ENCODE measurements at places on chromosomes 7 and 10.

GRCh38 chr7:107049971-107050532, 5.5 kb downstream of the PRKAR2B start:
- DNase-seq: no peak

DNA sequence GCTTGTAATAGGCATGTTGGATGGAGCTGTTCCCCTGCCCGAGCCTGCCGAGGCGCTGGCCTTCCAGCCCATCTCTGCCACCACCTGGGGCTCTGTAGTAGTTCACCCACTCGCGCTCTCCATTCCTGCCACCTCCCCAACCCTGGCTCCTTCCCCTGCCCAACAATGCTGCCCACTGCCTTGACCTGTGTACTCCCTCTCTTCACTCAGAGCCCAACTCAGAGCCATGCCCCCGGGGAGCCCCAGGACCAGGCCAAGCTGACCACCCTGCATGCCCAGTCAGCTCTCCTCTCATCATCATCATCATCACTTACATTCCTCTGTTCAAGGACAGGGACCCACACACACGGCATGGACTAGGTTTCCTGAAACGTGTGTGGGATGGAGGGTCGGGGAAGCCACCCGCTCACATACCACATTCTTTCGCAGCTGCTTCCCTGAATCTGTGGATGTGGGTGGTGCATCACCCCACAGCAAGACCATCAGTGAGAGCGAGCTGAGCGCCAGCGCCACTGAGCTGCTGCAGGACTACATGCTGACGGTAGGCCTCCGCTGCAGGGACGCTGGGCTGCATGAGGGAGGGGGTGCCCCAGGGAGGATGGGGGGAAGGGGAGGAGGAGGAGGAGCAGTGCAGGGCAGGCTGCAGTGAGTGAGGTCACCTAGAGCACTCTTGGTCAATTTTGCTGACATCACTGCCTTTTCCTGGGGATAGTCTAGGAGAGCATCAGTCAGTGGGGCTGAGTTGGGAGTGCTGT, 15.6 kb downstream of the NACAD start:
- no peak for DNase-seq

GRCh38 chr10:13739183-13739582, 152.4 kb downstream of the PRPF18 start:
- no peak for DNase-seq

- no peak for DNase-seq
Observed at GRCh38 chr7:32476816-32477648, 13.1 kb downstream of the LSM5 start.

- no peak for DNase-seq
Observed at GRCh38 chr7:42189535-42189934, 47.5 kb downstream of the GLI3 start.

- no peak for DNase-seq
Observed at GRCh38 chr7:73995330-73995729, 32.6 kb upstream of the ELN start.

DNA sequence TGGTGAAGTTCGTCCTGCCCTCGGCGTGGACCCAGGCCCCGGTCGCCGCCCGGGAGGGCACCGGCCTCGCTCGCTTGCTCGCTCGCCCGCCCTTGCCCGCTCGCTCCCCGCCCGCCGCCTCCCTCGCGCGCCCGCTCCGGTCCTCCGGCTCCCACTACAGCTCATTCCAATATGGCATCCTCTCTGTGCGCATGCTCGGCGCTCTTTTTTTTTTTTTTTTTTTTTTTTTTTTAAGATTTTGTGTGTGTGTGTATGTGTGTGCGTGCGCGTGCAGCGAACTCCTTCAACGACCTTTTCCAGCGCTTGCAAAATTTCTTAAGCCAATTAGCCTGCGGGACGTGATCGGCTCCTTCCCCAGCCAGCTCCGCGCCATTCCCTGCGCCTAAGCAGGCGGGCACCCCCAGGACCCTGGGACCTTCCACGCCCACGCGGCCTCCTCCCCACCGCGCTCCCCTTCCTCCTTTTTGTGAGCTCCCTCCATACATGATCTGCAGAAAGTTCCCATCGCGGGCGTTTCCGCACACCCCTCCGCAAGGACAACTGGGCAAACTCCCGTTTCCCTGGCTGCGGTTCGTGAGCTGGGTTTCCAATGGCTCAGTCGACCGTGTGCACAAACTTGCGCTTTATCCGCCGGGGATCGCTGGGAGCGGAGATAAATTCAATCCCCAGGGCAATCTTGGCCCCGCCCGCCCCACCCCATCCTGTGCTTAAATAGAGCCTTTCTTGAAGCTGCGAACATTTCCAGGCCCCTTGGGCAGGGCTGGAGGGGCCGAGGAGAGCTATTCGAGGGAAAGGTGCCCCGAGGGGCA, at the start of gene SFMBT2:
SFMBT2 (minus strand) TSS at position 173 of the 809 bp plus-strand sequence. CDS start 29,136 bp downstream, outside the sequence.
- DNase-seq: peak; percentile 85

DNA sequence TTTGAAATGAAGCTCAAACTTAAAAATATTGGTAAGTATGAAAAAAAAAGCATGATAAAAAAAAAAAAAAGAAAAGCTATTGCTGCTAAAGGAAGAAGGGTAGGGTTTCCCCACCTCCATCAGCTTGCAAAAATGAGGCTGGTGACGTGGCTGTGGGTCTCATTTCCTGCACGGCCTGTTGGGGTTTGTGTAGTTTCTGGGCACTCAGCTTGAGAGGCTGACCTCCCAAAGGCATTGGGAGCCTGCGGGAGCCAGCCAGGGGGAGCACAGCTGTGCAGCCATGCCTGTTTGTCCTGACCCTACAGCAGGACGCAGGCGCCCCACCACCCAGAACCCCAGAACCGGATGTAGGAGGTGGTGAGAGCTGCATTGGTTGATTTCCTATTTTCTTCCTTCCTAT, 48.8 kb upstream of the CARD11 start:
- peak; percentile 83 for DNase-seq

DNA sequence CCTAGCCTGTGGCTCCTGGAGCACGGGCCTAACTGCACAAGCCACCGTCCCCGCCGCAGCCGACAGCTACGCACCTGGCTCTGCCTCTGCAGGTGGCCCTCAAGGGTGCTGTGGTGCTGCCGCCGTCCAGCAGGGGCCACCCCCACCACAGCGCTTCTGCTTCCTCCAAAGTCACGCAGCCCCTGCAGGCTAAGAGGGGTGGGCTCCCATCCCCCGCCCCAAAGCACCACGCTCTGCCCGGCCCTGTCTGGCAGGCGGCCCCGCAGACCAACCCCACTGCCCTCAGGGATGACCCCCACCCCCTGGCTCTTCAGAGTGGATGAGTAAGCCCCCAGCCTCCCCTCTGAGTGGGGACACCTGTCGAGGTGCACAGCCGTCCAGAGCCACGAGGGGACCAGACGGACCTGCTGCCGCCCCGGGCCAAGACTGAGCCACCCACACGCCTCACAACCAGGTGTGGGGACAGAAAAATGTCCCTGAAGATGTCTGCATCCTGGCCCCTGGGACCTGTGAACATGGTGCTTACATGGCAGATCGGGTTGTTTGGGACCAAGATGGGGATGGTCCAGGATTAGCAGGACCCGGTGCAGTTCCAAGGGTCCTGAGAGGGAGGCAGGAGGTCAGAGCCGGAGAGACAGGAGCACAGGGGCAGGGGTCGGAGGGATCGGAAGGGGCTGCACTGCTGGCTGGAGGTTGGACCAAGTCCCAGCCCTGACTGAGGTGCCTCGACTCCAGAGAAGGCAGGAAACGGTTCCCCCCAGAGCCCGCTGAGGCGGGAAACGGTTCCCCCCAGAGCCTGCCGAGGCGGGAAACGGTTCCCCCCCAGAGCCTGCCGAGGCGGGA, 9.0 kb upstream of the ADAP1 start:
- no peak for DNase-seq

DNA sequence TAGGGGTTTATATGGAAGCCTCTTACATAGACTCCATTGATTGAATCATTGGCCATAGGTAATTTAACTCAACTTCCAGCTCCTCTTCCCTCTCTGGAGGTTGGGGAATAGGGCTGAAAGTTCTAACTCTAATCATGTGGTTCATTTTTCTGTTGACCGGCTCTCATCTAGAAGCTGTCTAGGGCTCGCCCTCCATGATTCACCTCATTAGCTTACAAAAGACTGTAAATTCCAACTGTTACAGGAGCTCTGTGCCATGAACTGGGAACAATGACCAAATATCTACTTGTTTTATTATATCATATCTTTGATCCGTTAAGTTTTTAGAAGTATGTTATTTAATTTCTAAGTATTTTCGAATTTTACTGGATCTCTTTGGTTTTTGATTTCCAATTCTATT, 263.0 kb downstream of the TCF7L2 start:
- DNase-seq: no peak

- no peak for DNase-seq
Observed at GRCh38 chr10:74928742-74929191, 102.4 kb downstream of the KAT6B start.

GRCh38 chr7:100247152-100247757, 27.5 kb downstream of the PVRIG start:
- no peak for DNase-seq

GRCh38 chr10:45592926-45593325, 79.6 kb downstream of the ZFAND4 start:
- DNase-seq: no peak

DNA sequence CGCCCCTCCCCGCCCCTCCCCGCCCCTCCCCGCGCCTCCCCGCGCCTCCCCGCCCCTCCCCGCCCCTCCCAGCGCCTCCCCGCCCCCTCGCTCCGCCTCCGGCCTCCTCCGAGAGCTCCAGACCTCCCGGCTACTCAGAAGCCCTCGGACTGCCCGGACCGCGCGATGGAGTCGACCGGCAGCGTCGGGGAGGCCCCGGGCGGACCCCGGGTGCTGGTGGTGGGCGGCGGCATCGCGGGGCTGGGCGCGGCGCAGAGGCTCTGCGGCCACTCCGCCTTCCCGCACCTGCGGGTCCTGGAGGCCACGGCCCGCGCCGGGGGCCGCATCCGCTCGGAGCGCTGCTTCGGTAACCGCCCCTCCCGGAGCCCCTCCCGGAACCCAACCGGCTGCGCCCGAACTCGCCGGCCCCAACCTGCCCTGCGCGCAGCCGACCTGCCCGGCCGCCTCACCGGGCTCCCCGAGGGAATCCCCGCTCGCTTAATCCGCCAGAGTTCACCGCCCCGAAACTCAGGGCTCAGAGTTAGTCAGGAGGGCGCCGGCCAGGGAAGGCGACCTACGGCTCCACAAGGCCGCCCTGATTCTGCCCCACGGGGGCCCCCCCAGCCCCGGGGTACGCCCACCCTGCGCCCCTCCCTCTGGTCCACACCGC, at the start of gene PAOX:
PAOX (plus strand) TSS at position 111 of the 649 bp plus-strand sequence; CDS start at position 166, 55 bp downstream.
- peak; percentile 81 for DNase-seq

DNA sequence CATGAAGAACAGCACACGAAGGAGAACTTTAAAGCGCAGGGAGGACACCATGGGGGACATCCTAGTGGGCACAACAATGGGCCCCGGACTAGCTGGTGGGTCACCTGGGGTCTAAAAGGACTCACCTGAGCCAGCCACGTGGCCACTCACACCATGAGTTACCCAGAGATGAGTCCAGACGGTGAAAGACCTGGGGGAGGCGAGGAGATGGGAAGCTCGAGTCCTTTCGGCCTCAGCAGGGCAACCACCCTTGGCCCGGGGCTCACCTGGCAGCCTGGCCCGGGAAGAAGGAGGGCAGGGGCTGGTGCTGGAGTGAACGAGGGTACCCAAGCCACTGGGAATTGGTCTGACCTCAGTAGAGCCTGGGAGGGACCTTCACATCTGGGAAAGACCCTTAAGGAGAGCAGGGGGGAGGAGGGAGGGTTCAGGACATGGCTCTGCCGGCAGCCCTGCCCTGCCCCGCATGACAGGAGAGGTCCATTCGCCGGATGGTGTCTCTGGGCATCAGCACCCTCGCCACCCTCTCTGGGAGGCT, 5.7 kb downstream of the GIGYF1 start:
- no peak for DNase-seq

DNA sequence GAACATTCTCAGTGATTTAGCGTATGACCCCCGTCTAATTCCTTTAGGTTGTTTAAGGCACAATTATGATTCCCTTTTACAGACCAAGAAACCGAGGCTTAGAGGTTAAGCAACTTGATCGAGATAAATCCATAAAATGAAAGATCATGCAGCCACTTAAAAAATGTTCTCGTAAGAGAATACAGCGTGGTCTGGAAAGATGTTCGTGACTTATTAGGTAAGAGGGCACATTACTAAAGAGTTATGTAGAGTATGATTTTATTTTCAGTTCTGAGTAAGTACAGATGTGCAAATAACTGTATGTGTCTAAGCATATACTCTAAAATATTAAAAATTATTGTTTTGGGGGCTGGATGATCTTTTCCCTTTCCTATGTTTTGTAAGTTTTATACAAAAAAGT, 575.1 kb downstream of the PARD3 start:
- no peak for DNase-seq

DNA sequence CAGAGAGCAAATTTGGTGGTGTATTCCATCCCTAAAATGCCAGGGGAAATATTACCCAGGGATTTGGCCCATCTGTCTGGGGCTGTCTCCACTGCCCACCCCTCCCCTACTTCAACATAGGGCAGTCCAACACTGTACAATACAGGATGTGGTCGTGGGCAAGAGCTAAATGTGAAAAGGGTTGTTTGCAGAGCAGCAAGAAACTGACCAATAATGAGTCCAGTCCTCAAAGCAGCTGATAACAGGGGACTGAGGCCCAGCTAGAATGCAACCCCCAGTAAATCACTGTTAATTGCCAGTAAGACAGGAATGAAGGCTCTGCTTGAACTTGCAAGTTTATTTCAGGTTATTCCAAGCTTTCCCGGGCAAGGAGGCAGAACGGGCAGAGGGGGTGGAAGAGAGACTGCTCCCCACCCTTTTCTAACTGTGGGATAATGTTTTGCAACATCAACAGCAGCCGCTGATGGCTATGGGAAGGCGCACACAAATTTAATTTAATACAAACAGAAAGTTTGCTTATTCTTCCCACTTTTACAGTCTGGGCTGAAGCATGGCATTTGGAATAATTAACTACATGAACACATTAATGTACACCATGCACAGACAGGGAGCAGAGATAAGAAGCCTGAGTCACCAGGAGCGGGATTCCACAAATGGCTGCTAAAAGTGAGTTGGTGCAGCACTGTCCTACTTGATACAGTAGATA, 36.8 kb downstream of the AFAP1L2 start:
- peak; percentile 43 for DNase-seq

- DNase-seq: no peak
Observed at GRCh38 chr10:27622596-27622995, 118.5 kb downstream of the RAB18 start.

DNA sequence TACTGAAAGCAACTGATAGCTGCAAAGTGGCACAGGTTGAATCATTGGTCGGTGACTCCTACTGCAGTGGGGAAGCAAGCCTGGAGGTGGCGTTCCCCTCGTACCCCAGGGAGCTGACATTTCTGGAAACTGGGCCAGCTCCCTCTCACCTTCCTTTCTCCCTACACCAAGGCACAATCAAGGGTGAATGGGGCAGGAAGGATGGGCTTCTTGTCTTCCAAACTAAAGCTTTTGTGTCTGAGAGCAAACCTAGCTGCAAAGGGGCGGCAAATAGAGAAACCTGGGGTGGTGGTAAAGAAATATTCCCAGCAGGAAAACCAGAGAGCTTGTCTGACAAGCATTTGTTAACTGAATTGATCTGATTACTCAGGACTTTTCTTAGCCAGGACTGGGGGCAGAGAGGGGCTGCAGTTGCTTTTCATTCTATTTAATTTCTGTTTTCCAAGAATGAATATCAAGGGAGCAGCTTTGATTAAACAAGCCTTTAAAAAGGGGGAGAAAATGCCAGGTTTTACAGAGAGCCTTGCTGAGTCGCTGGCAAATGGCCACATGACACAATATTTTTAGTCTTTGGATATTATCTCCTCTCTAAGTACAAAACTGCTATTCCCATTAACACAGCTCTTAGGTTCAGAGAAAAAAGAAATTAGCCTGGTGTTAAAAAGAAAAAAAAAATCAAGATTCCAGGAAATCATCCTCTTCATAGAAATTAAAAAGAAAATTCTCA, 27.8 kb downstream of the CDHR3 start:
- DNase-seq: no peak

Data from GM12865 (cell line).